Left lung (tissue), 14 donors: ENCODE measurements at places on chromosomes 2 and 18. TPM values are rescaled to one million over a fixed set of nuclear protein-coding genes. Genes with fewer than 3 reads are reported as not detected.
A peak's percentile ranks its signal among the peaks of the same experiment; 100 is the strongest.

GRCh38 chr2:160321006-160321405, 120.9 kb upstream of the ITGB6 start:
- no peaks in the 10 kb centered on the region for H3K36me3 ChIP-seq
- no peaks in the 10 kb centered on the region for H3K27me3 ChIP-seq
- no peak for DNase-seq
- H3K27ac ChIP-seq: peak overlapping the region; percentile 59
- no peak overlapping the region for H3K4me3 ChIP-seq
- H3K4me1 ChIP-seq: peaks cover 11% of the 10 kb centered on the region

GRCh38 chr2:16226381-16226780, 286.0 kb downstream of the MYCN start:
- H3K36me3 ChIP-seq: no peaks in the 10 kb centered on the region
- H3K4me1 ChIP-seq: no peaks in the 10 kb centered on the region
- no peak for DNase-seq
- no peaks in the 10 kb centered on the region for H3K27me3 ChIP-seq
- no peak overlapping the region for H3K4me3 ChIP-seq
- H3K27ac ChIP-seq: no peak overlapping the region

SNRPD1 gene
- 49.5 TPM for total RNA-seq

- no peak overlapping the region for H3K27ac ChIP-seq
- peaks cover 7% of the 10 kb centered on the region for H3K4me1 ChIP-seq
- no peaks in the 10 kb centered on the region for H3K27me3 ChIP-seq
- H3K4me3 ChIP-seq: no peak overlapping the region
- no peaks in the 10 kb centered on the region for H3K36me3 ChIP-seq
These were observed 62.9 kb downstream of the RPL31 start for GRCh38 chr2:101064868-101065549.

DNA sequence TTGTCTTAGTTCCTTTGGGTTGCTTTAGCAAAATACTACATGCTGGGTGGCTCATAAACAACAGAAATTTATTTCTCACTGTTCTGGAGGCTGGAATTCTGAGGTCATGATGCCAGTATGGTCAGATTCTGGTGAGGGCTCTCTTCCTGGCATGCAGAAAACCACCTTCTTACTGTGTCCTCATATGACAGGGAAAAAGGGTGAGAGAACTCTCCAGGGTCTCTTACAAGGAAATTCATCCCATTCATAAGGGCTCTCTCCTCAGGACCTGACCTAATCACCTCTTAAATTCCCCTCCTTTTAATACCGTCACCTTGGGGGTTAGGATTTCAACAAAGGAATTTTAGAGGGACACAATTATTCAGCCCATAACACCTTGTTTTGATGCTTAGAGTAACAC, 243.1 kb upstream of the TNP1 start:
- H3K27ac ChIP-seq: no peak overlapping the region
- DNase-seq: no peak
- H3K4me1 ChIP-seq: no peaks in the 10 kb centered on the region
- H3K27me3 ChIP-seq: no peaks in the 10 kb centered on the region
- no peaks in the 10 kb centered on the region for H3K36me3 ChIP-seq
- H3K4me3 ChIP-seq: no peak overlapping the region

DNA sequence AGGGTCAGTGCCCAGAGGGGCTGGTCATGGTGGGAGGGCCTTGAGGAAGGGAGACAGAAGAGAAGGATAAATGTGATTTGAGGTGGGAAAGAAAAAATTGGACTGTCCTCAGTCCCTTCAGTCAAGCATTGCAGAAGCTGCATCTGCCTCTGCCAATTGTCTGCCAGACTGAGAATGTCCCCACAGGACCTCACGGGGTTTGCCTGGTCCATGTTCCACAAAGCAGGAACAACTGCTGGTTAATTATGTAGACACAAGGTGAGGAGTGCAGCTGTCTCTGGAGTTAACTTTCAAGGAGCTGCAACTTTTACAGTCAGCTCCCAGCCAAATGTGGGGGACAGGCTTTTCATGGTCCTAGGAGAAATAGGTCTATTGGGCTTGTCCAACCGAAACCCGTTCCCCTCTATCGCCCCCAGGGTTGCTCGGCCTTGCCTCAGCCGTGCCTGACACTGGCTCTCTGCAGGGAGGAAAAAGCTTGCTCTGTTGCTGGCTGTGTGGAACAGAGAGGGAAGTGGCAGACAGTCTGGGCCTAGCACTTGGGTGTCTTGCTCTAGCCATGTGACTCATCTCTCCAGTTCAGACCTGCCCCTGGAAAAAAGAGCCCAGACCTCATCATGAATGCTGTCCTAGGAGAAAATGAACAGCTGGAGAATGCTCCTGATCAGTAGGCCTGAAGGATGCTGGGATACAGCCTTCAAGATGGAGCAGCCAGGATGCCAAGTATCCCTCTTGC, 31.1 kb upstream of the PAX8 start:
- no peaks in the 10 kb centered on the region for H3K4me1 ChIP-seq
- no peak for DNase-seq
- H3K27me3 ChIP-seq: no peaks in the 10 kb centered on the region
- no peaks in the 10 kb centered on the region for H3K36me3 ChIP-seq

DNA sequence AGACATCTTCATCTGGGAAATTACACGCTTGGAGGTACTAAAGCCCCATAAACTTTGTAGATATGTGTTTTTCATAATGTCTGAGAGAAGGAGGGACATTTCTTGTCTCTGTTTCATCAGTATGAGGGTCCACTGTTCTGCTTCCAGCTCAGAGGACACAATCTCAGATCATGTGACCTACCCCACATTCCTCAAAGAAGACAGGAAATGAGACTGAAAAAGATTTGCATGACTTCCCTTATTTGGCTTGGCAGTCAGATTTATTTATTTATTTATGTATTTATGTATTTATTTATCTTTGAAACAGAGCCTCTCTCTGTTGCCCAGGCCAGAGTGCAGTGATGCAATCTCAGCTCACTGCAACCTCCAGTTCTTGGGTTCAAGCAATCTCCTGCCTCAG, 463.7 kb upstream of the RGPD4 start:
- no peak for DNase-seq
- H3K4me1 ChIP-seq: no peaks in the 10 kb centered on the region
- no peak overlapping the region for H3K27ac ChIP-seq
- no peaks in the 10 kb centered on the region for H3K36me3 ChIP-seq
- no peaks in the 10 kb centered on the region for H3K27me3 ChIP-seq
- no peak overlapping the region for H3K4me3 ChIP-seq

C1GALT1C1L gene
- total RNA-seq: 0.41 TPM

- peak overlapping the region; percentile 51 for H3K27ac ChIP-seq
- no peaks in the 10 kb centered on the region for H3K27me3 ChIP-seq
- H3K4me3 ChIP-seq: no peak overlapping the region
- H3K4me1 ChIP-seq: peaks cover 48% of the 10 kb centered on the region
These were observed 12.6 kb downstream of the NOP58 start for GRCh38 chr2:202278036-202278760.

DNA sequence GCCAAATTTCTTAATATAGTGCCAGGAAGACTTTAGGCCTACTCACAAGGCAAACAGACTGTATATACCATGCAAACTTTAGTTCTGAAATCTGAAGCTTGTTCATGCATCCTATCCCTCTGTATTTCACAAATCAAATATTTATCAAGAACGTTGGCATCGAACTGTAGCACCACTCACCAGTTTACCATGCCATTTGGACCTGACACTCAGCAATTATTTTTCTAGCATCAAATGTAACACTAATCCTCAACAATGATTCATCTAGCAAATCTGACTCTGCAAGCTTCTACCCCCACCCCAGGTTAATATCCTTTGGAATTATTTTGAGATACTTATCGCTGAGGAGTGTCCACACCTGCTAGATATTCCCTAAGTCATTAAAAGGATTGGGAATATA, 1506.6 kb downstream of the LRP1B start:
- no peak overlapping the region for H3K4me3 ChIP-seq
- no peaks in the 10 kb centered on the region for H3K36me3 ChIP-seq
- H3K27ac ChIP-seq: no peak overlapping the region
- H3K27me3 ChIP-seq: no peaks in the 10 kb centered on the region
- H3K4me1 ChIP-seq: no peaks in the 10 kb centered on the region
- no peak for DNase-seq
